ENCODE measurements at places on chromosomes 7 and 10.

- no peak for DNase-seq
Measured at GRCh38 chr7:155487509-155488482, 29.9 kb downstream of the EN2 start.

DNA sequence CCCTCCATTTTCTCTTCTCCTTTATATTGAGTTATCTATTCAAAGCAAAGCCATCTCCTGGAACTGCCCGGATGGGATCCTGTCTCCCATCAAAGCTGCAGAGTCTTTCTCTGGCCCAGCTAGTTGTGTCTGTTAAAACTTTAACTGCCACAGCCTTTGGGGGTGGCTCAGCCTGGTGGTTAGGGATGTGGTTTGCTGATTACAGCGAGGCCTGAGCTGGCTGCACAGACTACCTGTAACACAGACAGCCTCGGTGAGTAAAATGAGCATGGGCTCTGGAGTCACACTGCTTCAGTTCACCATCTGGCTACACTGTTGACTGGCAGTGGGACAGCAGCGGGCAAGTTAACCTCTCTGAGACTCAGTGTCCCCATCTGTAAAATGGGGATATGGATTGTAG is 18.4 kb upstream of the HABP2 start:
- no peak for DNase-seq

DNA sequence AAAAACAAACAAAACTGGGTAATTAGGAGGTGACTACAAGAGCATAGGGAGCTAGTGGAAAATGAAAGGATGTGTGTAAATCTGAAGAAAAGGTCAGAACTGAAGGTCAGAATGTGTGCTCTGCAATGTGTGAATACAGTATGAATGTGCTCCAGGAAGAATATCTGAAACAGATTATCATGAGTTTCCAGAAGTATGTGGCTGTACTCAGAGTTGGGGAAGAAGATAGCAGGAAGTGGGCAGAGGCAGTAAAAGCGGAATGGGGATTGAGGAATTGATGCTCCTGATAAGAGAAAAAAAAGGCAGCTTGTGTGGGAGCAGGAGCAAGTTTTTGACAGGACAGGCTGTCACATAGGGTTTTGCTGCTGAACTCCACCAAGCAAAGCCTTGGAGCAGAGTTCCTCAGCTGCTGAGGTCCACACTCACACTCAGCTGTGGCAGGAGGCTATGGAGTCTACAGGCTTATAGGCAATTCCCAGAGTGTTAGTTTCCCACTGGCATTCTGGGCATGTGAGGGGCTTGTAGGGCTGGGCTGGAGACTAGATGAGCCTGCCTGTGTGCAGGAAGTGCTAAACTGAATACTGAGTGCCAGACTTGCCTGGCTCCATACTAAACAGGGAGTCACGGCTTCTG is 22.9 kb downstream of the H2AZ2 start:
- no peak for DNase-seq

GRCh38 chr10:27369880-27370279 is 129.3 kb upstream of the ACBD5 start:
- DNase-seq: no peak

- DNase-seq: no peak
Measured at GRCh38 chr10:78706256-78706655, 362.5 kb upstream of the ZMIZ1 start.

DNA sequence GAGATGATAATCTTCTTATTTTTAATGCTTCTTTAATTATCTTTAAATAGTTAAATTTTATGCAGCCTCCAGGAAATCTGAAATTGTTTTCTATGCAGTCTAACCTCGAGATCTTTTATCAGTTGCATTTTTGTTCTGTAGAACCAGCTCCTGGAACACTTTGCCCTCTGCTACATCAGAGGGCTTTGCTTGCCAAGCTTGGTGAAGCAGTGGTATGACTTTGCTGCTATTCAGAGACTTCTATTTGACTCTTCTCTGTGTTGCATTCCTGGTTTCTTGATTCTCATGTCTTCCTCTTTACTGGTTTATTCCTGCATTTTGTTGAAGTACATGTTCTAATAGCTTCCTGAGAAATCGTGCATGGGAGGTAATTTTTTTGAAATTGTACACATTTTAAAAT is 163.7 kb upstream of the TMEM229A start:
- no peak for DNase-seq

- DNase-seq: no peak
Measured at GRCh38 chr7:14023342-14023741, 33.9 kb upstream of the ETV1 start.

- DNase-seq: no peak
Measured at GRCh38 chr7:45446195-45446944, 127.8 kb upstream of the ADCY1 start.

DNA sequence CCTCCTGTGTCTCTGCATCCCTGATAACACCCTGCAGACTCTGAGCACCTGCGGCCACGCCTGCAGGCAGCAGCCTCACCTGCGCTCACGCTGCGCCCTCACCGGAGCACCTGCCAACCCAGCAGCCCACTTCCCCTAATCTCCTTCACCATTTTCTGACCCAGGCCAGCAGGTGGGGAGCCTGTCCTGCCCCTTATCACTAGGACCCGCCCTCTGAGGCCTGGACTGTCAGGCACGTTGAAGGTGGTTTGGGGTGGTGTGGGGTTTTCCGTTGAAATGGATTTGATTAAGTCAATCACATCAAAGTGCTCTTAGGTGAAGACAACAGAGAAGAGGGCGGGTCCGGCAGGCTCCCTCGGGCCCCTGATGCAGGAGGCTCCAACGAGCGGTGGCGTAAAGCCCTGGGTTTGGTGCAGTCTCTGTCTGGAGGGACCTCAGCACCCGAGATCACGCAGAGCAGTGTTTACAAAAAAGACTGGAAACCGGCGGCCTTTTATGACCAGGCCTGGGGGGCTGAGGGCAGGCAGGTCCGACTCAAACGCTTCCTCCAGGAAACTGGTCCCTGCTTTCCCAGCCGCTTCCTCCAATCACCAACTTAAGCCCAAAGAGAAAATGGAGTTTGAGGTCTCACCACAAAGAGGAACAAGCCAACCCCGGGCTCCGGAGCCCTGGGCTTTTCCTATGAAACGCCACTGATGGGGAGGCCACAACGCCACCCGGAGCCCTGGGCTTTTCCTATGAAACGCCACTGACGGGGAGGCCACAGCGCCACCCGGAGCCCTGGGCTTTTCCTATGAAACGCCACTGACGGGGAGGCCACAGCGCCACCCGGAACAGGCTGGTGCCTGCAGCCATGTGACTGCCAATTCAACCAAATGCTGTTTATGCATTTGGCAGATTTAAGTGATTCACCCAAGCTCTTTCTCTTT is 45.5 kb downstream of the DPYSL4 start:
- no peak for DNase-seq

- no peak for DNase-seq
Measured at GRCh38 chr10:2980116-2980515, 87.2 kb upstream of the PFKP start.

- no peak for DNase-seq
Measured at GRCh38 chr7:38607466-38607865, 23.7 kb downstream of the AMPH start.

DNA sequence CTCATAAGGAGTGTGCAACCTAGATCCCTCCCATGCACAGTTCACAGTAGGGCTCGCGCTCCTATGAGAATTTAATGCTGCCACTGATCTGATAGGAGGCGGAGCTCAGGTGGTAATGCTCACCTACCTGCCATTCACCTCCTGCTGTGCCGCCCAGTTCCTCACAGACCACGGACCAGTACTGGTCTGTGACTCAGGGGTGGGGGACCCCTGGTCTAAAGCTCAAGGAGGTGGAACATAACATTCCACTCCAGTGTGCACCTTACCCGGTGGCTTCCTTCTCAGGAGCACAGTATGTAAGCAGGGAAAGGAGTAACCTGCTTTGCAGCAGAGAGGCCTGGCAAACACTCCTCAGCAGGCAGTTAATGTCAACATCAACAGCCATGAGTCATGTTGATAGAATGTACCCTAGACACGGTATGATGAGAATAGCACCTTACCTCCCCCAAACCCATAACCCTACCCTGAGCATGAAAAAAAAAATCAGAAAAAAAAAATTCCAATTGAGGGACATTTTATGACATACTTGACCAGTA is 273.5 kb downstream of the FGFR2 start:
- DNase-seq: no peak

GRCh38 chr7:27316311-27316710 is 73.7 kb downstream of the EVX1 start:
- DNase-seq: no peak

- no peak for DNase-seq
Measured at GRCh38 chr10:71675295-71675970, 44.1 kb downstream of the C10orf105 start.

DNA sequence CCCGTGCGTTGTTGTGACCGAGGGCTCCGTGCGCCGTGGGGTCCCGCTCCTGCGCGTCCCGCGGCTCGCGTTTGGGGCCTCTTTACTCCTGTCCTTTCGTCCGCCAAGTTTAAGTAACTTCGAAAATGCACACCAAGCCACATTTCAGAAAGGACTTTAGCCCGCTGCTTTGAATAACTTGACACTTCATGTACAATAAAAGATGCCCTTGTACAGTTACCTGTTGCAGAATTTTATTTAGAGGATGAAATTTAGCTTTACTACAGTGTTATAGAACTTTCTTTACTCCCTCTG is 459 bp downstream of the SUGCT start:
- no peak for DNase-seq

DNA sequence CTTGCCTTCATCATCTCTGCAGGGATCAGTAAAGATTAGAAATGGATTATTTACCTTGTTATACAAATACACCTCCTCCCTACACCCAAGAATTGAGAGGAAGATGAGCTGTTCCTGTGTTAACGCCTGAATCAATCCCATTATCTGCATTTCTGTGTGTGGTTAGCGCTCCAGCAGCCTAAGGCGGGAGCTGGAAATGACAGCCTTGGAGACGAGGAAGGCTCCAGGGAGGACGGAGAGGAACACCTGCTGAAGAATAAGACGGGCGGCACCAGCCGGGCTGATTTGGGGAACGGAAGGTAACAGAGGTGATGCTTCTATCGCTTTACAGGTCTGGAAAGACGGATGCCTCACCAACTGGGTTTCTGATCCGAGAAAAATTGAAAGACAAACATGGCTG is 34.2 kb upstream of the DDC start:
- DNase-seq: no peak
